ENCODE measurements at places on chromosomes 13 and 19. TPM values are rescaled to one million over a fixed set of nuclear protein-coding genes. Genes with fewer than 3 reads are reported as not detected.

Gene PNMA8B
- total RNA-seq, result 17.5 TPM

Gene IGFLR1
- total RNA-seq, result 0.47 TPM

Gene CAPN12
- not detected for total RNA-seq

Gene SYNE4
- not detected for total RNA-seq

Gene ERICH4
- total RNA-seq, result not detected

Gene KCNN1
- 30.1 TPM for total RNA-seq

Gene ZNF491
- total RNA-seq, result 12.9 TPM

Gene TINCR
- total RNA-seq, result 0.31 TPM

Gene ZNF552
- total RNA-seq, result 9.7 TPM

Gene CYP2S1
- 1.4 TPM for total RNA-seq

Gene DACT3
- 14.5 TPM for total RNA-seq

Gene NKG7
- total RNA-seq, result not detected

Gene KLF16
- 3.3 TPM for total RNA-seq

Gene ZNF45
- 30.1 TPM for total RNA-seq

Gene ALKBH7
- total RNA-seq, result 21.2 TPM

Gene OR7C1
- total RNA-seq, result not detected

Gene ZNF536
- total RNA-seq, result 28.1 TPM

Gene RNF113B
- total RNA-seq, result not detected

Gene SOX1
- 8.3 TPM for total RNA-seq

Gene C19orf73
- total RNA-seq, result 0.47 TPM

Gene NLRP4
- under 0.01 TPM for total RNA-seq

Gene BEST2
- 0.16 TPM for total RNA-seq

Gene PNMA8A
- 58.5 TPM for total RNA-seq

Gene FBN3
- total RNA-seq, result 23.2 TPM

Gene RHPN2
- 3.0 TPM for total RNA-seq

Gene BST2
- 3.3 TPM for total RNA-seq

Gene ADGRL1
- 47.9 TPM for total RNA-seq

Gene MBD3L2
- total RNA-seq, result not detected

Gene IFNL1
- not detected for total RNA-seq

Gene WDFY2
- total RNA-seq, result 8.4 TPM

Gene ZNF541
- total RNA-seq, result not detected

Gene ZMYM2
- total RNA-seq, result 224 TPM

Gene KLF1
- total RNA-seq, result 0.31 TPM

Gene CEACAM19
- 2.0 TPM for total RNA-seq

Gene MAP3K10
- total RNA-seq, result 37.4 TPM

Gene ZNF816
- 5.8 TPM for total RNA-seq

Gene IGFL2
- total RNA-seq, result 0.31 TPM

Gene SRRM5
- total RNA-seq, result not detected

Gene NCR1
- not detected for total RNA-seq

All from occipital lobe (tissue), 3 donors.